ENCODE measurements at places on chromosomes 3 and 15. TPM values are rescaled to one million over a fixed set of nuclear protein-coding genes. Genes with fewer than 3 reads are reported as not detected.

WDR73 gene
- 21.6 TPM for total RNA-seq

GJD2 gene
- not detected for total RNA-seq

TM4SF1 gene
- total RNA-seq = not detected

IL20RB gene
- 0.63 TPM for total RNA-seq

GP9 gene
- not detected for total RNA-seq

C3orf22 gene
- not detected for total RNA-seq

MB21D2 gene
- 1.3 TPM for total RNA-seq
